SK-N-MC (cell line): ENCODE measurements at places on chromosomes 3 and 15.

- no peak for DNase-seq
These were observed 20.9 kb upstream of the MELTF start for GRCh38 chr3:197050511-197050910.

GRCh38 chr15:79431636-79432344 lies at the start of gene MINAR1:
Gene MINAR1, plus strand, starts transcription at chr15:79432336. Its CDS starts 23,812 bp downstream, at chr15:79456148.
- DNase-seq, result no peak

GRCh38 chr15:23516866-23517265 lies 48.6 kb upstream of the MKRN3 start:
- no peak for DNase-seq

GRCh38 chr3:18417904-18418572 lies 7.1 kb downstream of the SATB1 start:
- DNase-seq, result no peak

DNA sequence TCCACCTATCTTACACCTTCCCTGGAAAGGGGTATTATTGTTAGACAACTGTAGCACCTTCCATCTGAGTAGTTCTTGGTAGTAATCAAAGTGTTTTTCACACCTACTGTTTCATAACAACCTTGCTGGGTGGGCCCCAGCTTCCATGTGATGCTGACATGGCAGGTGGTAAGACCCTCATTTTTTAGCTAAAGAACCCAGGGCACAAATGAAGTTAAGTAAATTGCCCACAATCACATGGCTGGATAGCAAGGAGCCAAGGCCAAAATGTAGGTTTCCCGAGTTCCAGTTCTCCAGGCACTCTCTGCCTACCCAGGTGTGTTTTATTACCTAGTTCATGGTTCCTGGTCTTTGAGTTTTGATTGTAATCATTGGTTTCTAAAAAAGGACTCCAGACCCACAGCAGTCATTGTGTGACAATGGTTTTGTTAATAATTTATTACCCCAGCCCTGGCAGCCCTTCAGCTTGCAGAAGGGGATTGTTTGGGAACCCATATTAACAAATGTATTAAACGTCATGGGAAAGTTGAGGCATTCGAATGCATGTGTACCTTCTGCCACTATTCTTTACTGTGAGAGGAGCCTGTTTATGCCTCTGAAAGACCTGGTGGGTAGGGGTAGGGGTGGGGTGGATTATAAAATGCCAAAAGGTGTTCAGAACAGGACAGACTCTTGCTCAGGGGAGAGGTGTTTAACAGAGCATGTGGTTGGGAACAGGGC lies 222.2 kb upstream of the BHLHE40 start:
- DNase-seq, result no peak

- DNase-seq, result no peak
These were observed 125.3 kb upstream of the BNIP2 start for GRCh38 chr15:59814409-59814808.

- no peak for DNase-seq
These were observed 31.6 kb downstream of the HCN4 start for GRCh38 chr15:73337187-73337586.

GRCh38 chr3:183586477-183586876 lies 31.0 kb upstream of the KLHL6 start:
- DNase-seq, result no peak

DNA sequence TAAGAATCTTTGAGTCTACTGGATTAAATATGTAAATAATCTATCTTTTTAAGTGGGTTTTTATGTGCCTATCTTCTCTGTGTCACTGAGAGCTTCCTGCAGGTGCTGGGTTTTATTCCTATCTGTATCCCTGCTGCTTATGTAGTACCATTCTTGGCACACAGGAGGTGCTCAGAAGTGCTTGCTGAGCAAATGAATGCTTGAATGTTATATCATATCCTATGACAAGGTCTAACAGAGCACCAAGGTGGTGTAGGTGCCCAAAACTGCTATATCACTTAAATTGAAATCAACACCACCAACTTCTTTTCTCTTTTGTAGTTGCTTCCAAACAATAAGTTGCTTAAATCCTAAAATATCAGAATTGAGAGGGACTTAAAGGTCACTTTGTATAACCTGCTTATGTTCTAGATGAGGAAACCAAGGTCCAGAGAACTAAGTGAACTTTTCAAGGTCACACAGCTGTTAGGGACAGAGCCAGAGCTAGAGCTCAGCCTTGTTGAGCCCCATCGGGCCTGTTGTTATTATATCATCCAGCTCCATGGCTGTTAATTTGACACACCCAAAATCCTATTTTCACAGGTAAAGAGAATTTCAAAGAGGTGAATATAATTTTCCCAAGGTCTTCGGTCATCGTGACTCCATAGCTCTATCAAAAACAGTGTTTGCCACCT lies 46.0 kb downstream of the CCNL1 start:
- no peak for DNase-seq

DNA sequence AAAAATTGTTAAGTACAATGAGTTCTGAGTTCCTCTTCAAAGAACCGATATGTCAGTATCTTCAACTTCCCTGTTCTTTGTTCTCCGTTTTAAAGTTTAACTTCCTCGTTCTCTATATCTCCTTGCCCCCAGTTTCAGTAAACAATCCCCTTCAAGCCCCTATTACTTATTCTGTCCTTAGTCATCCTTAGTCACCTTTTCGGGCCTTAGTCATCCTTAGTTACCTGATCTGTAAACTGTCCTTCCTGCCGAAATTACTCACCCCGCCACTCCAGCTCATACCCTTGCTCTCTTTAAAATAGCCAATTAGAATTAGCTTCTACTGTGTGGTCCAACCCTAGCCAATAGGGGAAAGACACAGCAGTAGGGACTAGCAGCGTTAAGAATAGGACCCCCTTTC lies 1165.6 kb downstream of the NSUN3 start:
- no peak for DNase-seq

DNA sequence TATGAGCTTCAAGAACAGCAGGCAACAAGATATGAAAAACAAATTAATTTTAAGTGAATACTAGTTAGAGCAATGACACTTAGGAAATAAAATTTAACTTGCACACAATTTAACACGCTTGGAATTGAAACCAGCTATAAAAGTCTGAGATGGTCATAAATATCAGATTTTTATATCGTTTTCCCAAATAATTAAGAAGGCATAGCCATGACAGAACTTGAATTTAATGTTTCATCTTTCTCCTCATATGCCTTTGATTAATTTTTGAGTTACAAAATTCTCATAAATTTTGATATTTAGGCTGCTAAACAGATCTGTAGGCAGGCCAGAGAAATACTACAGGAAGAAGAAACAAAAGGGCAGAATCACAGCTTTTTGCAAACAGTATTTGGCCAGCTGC lies 38.5 kb downstream of the CD200R1L start:
- DNase-seq, result no peak

GRCh38 chr15:60416484-60416883 lies 18.7 kb upstream of the ANXA2 start:
- no peak for DNase-seq

DNA sequence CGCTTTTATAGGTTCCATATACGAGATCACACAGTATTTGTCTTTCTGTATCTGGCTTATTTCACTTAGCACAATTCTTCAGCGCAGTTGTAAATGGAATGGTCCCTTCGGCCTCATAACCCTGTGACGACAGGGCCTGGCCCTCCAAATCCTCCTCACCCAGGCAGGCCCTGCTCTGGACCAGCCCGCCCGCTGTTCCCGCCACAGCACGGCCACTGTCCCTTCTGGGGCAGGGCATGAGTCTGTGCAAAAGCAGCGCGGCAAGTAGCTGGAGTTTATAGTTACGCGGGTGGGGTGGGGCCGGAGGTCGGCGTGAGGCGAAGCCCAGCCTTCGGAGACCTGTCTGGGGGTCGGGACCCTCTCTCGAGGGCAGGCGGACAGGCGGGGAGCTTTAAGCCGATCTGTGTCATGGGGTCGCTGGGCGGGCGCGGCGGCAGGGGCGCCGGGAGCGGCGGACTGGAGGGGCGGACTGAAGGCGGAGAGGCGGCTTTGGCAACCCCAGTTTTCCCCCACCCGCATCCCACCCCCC lies 543 bp downstream of the ARPIN start:
- no peak for DNase-seq
